Sigmoid colon (tissue), 7 donors: ENCODE measurements at places on chromosomes 2 and 18. TPM values are rescaled to one million over a fixed set of nuclear protein-coding genes. Genes with fewer than 3 reads are reported as not detected.
A peak's percentile ranks its signal among the peaks of the same experiment; 100 is the strongest.

Gene TMEM127
- 30.5 TPM for total RNA-seq

Gene ODC1
- total RNA-seq = 58.7 TPM

DNA sequence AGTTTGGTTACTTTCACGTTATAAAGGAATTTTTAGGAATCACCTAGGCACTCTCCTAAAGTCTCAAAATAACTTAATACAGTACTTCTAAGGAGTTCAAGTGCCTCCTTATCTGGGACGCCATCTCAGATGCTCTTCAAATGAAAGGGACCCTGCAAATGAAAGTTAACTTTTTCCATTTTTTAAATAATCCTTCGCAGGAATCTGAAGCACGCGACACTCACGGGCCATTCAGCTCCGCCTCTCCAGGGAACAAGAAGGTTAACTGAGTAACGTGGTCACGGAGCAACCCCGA lies 537 bp upstream of the ZC3H15 start:
- no peak for DNase-seq

Gene IL1F10
- total RNA-seq = not detected

- DNase-seq = no peak
Observed at GRCh38 chr2:61272421-61273070, 110.6 kb downstream of the C2orf74 start.

DNA sequence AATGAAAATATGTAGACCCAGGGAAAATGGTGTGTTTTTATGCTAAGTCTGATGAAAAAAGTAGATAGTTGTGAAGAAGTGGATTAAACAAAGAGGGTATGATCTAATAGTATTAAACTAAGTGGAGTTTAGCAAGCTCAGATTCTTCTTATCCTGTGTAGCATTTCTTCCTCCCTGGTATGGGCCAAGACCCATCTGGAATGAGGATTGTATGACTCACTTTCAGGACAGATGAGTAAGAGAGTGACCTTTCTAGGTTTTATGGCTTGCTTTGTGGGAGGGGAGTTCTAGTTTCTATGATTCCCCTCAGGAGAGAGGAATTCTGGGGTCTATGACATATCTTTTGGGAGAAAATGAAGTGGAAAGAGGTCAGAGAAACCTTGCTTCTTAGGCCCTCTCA lies 550.1 kb downstream of the SPAG16 start:
- DNase-seq = no peak

GRCh38 chr18:73636355-73636754 lies 511.3 kb downstream of the FBXO15 start:
- no peak for DNase-seq

DNA sequence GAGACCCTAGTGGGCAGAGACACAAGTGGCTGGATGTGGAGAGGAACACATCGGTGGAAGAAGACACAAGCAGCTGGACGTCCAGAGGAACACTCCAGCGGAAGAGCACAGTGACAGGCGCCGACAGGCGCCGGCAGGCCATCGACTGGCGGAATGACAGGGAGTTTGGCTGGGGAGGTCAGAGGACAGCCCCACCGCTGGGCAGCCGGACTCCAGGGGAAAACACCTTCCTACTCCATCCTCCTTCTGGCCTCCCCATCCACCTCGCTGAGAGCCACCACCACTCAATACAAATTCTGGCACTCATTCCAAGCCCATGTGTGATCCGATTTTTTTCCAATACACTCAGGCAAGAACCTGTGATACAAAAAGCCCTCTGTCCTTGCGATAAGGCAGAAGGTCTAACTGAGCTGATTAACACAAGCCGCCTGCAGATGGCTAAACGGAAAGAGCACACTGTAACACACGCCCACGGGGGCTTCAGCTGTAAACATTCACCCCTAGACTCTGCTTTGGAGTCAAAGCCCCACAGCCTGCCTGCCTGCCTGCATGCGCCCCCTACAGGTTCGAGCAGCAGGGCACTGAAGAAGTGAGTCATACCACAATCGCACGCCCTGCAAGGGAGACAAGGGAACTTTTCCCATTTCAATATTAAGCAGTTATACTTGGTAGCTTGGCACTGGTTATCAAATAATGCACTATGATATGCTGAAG lies 50.2 kb upstream of the LRP1B start:
- DNase-seq = no peak

- peak; percentile 79 for DNase-seq
Observed at GRCh38 chr2:179263446-179264367, 925 bp downstream of the SESTD1 start.

Gene SKA1
- total RNA-seq = not detected

DNA sequence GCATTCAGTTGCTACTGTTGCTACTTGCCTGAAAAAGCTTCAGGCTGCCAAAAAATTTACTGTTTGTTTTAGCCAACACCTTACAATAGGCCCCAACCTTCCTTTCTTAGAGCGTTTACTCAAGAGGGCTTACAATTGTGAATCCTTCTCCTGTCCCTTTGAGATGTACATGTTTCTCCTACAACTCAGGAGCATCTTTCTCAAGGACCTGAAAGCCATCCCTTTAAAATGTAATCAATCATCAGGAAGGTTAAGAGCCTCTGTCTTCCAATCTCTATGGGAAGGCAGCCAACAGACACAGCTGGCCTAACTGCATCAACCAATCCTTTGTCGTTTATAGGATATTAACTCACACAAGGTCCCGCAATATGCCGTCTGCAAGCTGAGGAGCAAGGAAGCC lies 3.4 kb upstream of the IER3IP1 start:
- DNase-seq = no peak

DNA sequence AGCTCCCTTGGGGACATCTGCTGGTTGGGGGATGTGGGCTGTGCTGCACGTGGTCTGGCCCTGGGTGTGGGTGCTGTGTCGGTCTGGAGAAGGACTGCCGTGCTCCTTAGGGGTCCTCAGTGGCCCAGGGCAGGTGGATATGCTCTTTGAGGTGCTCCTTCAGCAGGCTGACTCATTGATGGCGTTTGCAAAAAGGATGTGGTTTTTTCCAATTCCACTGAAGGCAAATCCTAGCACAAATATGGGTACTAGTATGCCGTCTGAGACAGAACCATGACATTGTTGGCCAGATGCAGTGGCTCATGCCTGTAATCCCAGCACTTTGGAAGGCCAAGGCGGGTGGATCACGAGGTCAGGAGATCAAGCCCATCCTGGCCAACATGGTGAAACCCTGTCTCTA lies 3.3 kb downstream of the PPP1R7 start:
- no peak for DNase-seq

Gene APOB
- total RNA-seq = 3.6 TPM

Gene SEC11C
- 51.7 TPM for total RNA-seq

- DNase-seq = no peak
Observed at GRCh38 chr2:37125416-37125815, 31.4 kb downstream of the EIF2AK2 start.

DNA sequence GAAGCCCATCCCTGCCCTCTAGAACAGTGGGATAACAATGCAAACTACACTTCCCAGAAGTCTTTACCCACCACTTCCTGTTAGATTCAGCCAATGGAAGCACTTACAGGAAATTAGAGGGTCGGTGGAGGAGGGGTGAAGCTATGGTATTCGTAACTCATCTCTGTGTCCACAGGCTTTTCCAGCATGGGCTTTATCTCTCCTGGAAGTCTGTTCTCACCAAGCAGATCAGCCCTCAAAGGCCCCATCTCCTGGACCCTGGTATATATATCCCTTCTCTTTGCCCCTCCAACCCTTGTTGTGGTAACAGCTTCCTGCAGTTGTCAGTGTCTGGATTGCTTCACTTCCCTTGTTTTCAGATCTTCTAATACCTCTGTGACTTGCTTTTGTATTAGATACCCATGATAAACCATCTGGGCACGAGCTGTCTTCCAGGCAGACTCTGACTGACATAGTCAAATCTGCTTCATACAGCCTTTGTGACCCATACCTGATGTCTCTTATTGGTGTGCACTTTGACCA lies 475.0 kb upstream of the POU3F3 start:
- no peak for DNase-seq
